Activated T-helper 17 cell treated with anti-CD3 and anti-CD28 coated beads, Interleukin-2, amount 50 U/mL, for 72 hours (primary cell): ENCODE measurements at places on chromosomes 6 and 20.

DNA sequence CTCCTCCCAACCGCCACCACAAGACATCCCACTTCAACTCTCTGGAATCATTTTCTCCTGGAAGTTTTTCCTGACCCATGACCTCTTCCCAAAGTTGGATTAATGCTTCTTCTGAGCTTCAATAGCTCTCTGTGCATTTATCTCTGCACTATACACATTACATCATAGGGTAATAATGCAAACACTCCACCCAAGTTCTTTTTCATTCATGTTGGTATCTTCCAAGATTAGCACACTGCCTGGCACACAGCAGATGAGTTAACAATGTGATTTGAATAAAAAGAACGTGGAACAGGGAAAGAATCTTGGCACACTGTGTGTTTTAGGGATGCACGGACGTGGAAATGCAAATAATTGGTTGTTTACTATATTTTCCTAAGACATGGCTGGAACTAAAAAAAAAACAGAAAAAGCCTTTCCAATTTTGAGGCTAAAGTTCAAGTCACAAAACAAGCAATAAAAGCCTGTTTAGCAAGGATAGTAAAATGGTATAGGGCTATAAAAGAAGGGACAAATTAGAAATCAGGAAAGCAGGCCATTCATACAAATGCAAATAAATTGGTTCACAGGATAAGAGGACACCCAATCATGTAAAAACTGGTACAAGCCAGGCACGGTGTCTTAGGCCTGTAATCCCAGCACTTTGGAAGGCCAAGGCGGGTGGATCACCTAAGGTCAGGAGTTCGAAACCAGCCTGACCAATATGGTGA lies 1.6 kb upstream of the FAM135A start:
- no peak for ATAC-seq

GRCh38 chr6:7954477-7955200 lies 44.1 kb upstream of the TXNDC5 start:
- ATAC-seq = no peak

DNA sequence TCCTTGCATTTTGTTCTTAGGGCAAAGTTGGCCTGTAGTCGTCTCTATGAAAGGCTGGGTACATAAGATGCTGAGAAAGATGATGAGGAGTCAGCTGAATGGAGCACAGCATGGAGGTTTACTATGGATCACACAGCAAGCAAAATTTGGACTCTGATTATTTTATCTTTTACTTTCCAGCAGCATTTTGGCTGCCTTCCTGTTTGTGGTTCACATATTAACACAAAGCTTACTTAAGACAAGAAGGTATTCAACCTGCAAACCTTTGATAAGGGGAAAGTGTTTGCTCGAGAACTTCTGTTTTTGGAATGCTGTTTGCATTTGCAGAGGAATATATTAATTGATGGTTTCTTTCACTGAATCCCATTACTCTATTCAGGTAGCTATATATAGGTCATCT lies 103.1 kb upstream of the ENPP5 start:
- no peak for ATAC-seq

GRCh38 chr20:10940941-10941340 lies 267.1 kb upstream of the JAG1 start:
- no peak for ATAC-seq

DNA sequence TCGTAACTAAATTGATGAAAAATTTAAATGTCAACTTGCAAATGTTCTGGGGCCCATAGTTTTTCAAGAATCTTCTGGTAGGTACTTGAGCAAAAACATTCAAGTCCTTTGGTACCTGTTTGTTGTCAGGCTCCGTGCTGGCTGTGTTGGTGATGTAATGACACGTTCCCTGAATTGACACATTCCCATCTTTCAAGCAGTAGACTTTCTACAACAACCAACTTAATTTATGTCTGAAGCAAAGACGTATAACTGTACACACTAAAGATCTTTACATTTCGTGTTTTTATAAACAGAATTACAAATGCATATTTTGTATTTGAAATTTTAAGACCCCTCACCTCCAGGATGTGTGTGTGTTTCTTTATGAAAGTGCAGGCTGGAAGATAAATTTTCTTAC lies 49.5 kb downstream of the NCOA3 start:
- ATAC-seq = no peak

DNA sequence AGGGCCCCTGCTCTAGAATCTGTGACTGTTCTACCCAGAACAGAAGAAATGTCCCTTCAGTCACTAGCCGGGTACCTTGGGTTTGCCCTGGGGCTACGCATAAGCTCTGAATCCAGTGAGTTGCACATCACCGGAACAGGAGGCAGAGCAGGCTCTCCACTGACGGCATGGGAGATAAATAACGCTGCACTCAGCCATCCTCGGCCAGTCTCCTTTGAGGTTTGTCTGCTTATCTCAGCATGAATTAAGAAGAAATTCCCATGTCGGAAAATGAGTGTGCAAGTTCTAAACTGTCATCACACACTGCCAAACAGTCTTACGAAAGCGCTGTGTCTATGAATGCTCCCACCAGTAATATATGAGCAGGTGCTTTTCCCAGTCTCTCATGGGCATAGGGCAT lies 90.8 kb downstream of the FAM50B start:
- ATAC-seq = no peak

- no peak for ATAC-seq
These were observed 16.7 kb upstream of the PDYN start for GRCh38 chr20:2010533-2010932.

DNA sequence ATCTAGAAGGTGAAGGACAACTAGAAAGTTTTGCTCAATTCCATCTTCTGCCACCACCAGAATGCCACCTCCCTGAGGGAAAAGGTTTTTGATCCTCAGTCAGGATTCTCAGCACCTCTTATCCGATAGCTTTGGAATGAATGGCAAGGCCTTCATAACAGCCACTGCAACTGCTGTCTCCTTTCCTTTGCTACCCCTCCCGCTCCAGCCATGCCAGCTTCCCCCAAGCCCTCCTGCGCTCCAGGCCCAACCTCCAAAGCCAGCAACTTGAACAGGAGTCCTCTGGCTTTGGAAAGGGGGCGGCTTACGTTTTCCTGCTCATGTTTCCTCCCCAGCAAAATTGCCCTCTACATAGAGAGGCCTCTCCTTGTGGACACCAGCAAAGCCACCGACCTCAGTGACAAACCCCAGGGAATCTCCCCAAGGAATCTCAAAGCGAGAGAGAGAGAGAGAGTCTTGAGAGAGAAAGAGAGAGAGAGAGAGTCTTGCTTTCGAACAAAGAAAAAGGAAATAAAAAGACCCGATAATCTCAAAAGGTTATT lies 420 bp upstream of the BTN2A1 start:
- peak; percentile 39 for ATAC-seq

DNA sequence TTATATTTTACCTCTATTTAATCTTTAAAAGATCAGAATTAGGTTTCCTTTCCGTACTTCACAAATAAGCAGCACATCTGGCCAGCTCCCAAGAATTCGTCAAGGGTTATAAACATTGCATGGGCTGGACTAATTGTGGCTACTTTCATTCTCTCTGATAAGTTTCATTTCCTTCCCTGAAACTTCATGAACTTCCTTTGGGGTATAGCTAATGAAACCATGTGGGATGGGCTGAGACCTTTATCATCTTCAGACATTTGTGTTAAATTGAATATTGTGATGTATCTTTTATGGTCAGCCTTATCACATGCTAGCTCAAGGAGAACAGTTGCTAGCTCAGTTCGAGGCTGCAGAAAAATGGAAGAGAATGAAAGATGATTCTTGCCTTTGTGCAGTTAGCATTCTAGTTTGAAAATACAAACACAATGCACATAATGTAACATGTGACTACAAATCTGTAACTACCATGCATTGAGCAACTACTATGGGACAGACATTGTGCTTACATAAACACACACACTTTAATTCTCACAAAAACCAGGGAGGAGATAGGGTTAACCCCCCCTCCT lies 1.7 kb upstream of the GMPR start:
- ATAC-seq = no peak

DNA sequence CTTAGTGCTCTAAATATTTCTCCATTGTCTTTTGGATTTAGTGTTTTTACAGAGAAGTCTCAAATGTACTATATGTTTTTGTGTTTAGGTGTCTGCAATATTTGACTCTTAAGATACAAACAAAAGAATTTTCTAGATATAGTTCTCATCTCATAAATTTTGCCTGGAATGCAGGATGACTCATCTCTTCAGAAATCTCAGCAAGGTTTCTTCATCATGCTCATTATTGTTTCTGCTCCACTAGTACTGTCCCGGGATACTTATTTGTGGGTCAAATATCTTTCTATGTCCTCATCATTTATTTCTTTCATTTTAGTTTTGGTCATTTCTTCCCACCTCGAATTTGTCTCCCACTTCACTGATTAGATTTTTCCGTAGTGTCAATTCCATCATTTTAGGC lies 9.5 kb downstream of the AHI1 start:
- ATAC-seq = no peak

- no peak for ATAC-seq
These were observed 1374.4 kb upstream of the GJE1 start for GRCh38 chr6:140758169-140758877.

DNA sequence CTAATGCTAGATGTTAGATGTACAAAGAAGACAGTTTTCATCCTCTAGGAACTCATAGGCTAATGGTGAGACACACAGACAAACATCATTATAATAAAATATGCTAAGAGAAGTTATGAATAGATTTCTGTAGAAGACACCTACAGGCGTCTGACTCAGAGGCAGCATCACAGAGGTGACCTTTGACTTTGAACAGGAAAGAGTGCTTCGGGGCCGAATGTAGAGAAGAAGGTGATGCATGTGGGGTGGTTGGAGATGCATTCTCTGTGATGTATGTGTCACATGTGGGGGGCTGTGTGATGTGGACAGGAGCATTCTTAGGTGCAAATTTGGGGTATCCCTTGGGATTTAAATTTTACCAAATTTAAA lies 6.8 kb downstream of the GUCA1A start:
- peak; percentile 78 for ATAC-seq

GRCh38 chr20:38197619-38198018 lies 32.5 kb upstream of the TGM2 start:
- no peak for ATAC-seq

DNA sequence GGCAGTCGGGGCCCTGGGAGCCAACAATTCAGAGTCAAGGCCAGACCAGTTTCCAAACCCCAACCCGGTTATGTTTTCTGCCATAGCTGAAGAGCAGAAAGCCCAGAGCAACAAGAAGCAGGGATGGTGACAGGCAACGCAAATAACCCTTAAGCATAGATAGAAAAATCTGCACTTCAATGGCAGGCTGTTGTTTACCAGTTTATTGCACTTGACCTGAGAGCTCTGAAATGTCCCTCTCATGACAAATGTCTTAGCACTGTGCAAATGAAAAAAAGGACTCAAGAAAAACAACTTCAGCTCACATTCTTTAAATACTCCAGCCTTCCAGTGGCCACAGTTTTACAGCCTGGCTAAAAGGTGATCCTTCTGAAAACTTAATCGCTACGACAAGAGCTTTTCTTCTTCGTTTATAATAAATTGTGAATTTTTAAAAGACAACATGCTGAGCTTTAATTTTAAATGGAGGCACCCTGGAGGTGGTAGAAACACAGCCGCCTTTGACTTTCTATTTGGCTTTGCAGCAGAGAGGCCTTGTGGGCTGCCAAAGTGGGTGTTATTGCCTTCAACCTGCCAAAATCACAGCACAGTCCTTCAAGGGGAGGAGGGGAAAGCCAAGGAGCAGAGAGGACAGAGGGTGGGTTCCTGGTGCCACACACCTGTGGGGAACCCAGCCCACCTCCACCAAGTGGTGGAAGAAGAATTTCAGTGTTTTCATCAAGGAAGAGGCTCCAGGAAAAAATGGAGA lies 289.5 kb upstream of the CDYL start:
- ATAC-seq = no peak

- no peak for ATAC-seq
These were observed 15.8 kb downstream of the RRP36 start for GRCh38 chr6:43037197-43037596.

GRCh38 chr6:156413154-156413553 lies 364.0 kb upstream of the ARID1B start:
- ATAC-seq = no peak

- ATAC-seq = no peak
These were observed 38.9 kb downstream of the SNRNP48 start for GRCh38 chr6:7628909-7629308.

GRCh38 chr6:127471379-127472255 lies 12.4 kb upstream of the KIAA0408 start:
- ATAC-seq = no peak

GRCh38 chr6:84260926-84261325 lies 33.5 kb upstream of the CEP162 start:
- no peak for ATAC-seq

- no peak for ATAC-seq
These were observed 58.2 kb downstream of the LINC00237 start for GRCh38 chr20:21047981-21048380.

GRCh38 chr6:84061174-84061573 lies 27.6 kb downstream of the MRAP2 start:
- no peak for ATAC-seq

DNA sequence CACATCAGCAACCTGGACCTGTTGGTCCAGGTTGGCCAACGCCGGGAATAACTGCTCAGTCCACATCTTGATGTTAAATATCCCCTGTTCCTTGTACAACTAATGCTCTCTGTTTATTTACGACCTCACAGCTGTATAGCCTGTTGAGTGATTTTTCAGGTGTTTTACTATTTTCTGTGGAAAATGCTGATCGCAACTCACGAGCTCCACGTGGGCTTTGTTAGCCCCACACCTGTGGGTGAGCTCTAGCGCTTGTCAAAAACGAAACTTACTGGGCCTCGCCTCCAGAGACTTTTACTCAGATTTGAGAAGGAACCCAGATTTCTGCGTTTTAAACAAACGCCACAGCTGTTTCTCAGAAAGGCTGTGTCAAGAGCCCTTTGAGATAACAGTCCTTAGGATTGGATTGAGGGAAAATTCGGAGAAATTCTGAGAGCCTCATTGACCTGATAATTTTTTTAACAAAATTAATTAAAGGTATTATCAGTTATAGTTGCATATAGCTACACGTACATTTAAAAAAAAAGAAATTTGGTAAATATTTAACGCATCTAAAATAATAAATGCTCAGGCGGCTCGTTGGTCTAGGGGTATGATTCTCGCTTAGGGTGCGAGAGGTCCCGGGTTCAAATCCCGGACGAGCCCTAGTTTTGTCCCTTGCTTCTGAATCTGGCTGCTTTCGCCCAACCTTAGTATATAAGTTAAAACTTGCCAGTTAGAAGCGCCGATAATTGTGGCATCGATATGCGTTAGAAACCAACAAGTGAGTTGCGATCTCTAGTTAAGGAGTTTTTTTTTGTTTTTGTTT lies 16.7 kb downstream of the HMGN4 start:
- ATAC-seq = peak; percentile 13

DNA sequence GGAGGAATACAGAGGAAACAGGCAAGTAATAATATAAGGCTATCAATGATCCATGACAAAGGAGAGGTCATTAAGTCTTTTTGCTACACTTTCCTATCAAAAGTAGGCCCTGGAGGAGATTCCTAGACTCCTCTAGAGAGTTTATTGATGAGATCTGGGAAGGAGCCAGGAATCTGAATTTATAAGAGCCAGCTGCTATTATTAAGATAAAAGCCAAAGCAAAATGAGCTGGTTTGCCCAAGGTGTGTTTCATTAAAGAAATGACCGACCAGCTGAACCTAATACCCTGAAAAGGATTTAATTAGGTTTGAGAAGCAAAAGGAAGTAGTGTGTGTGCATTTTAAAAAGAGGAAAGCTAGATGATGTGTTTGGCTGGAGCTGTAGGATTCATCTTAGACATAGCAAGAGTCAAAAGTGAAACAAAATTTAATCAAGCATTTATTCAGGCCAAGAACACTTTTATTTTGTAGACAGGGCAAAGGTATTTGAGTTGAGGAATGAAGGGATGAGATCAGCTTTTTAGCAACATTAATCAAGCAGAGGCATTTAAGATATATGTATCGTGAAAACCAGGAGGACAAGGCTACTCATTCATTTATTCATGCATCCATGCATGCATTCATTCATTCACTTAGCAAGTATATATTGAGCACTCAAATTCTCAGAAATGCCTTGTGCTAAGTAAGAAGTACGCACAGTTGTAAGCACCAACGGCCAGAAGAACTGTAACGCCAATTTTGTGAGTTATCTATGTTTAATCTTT lies 43.5 kb upstream of the SCAF8 start:
- ATAC-seq = no peak
